ENCODE measurements at places on chromosomes 3 and 15.
A peak's percentile ranks its signal among the peaks of the same experiment; 100 is the strongest.

- no peak for DNase-seq
These were observed 37.1 kb downstream of the ZNF106 start for GRCh38 chr15:42453826-42454225.

DNA sequence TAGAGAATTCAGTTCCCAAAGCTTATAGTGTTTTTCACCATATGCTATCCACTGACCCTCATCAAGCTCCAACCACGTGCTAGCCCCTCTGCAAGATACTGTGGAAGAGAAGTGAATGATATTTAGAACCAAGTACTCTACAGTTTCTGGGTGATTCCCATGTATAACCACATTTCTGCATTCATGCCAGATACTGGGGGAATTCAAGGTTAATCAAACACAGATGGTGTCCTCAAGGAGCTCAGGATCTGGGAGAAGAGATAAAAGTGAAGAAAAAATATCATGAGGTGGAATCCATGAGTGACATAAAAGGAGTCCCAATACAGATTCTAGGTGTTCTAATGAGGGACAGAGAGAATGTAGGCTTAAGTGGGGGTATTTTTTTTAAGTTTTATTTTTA lies 195.8 kb downstream of the FHIT start:
- no peak for DNase-seq

DNA sequence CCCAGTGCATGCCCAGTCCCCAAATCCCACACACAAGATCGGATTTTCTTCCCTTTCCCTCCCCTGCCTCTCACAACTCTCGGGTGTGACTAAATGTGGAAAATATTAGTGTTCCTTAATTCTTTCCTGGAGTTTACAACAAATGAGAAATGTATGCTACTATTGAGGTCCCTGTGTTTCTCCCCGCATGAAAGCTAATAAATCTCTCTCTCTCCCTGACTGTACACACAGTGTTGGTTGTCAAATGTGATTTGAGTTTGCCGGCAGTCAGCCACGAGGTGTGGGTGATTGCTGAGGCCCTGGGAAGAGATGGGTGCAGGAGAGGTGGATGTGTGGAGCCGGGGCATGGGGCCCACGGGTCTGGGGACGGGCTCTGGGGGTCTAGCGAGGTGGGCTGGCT lies 161.4 kb upstream of the IQSEC1 start:
- peak; percentile 22 for DNase-seq

GRCh38 chr3:189099031-189099471 lies 72.7 kb upstream of the TPRG1 start:
- no peak for DNase-seq

DNA sequence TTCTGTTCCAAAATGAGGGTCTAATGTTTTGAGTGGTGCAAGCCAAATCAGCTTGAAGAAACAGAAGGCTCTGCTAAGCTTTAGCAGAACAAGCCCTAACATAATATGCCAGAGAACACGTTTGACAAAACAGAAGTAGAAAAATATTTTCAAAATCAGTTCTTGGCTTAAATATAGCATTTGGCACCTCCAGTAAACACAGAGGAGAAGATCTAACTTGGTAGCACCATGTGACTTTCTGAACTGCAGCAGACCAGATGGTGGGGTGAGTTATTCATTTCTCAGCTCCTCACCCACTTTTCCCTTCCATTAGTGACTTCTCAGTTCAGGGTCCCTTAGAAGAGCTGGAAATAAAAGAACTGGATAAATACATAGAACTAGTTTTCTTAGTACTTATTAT lies 395.8 kb downstream of the MAGI1 start:
- DNase-seq, result no peak

- DNase-seq, result no peak
These were observed 95.8 kb upstream of the KLF13 start for GRCh38 chr15:31230630-31231485.

- no peak for DNase-seq
These were observed 6.3 kb upstream of the EIF3J start for GRCh38 chr15:44530653-44531052.

GRCh38 chr3:7650466-7650865 lies 789.6 kb downstream of the GRM7 start:
- DNase-seq, result no peak

DNA sequence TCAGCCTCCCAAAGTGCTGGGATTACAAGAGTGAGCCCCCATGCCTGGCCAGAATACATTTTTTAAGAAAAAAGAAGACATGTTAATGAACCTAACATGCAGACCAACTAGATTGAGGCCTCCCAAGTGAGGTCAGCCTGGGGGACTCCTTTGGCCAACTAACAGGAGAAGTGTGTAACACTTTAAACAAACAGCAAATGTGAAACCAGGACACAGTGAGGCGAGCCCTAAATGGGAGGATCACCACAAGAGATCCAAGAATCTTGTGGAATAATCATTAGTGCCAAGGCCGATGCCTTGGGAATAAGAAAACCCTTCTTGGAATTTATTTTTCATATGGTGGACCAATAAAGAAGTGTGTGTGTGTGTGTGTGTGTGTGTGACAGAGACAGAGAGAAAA lies 73.9 kb downstream of the ATP10A start:
- DNase-seq, result no peak

DNA sequence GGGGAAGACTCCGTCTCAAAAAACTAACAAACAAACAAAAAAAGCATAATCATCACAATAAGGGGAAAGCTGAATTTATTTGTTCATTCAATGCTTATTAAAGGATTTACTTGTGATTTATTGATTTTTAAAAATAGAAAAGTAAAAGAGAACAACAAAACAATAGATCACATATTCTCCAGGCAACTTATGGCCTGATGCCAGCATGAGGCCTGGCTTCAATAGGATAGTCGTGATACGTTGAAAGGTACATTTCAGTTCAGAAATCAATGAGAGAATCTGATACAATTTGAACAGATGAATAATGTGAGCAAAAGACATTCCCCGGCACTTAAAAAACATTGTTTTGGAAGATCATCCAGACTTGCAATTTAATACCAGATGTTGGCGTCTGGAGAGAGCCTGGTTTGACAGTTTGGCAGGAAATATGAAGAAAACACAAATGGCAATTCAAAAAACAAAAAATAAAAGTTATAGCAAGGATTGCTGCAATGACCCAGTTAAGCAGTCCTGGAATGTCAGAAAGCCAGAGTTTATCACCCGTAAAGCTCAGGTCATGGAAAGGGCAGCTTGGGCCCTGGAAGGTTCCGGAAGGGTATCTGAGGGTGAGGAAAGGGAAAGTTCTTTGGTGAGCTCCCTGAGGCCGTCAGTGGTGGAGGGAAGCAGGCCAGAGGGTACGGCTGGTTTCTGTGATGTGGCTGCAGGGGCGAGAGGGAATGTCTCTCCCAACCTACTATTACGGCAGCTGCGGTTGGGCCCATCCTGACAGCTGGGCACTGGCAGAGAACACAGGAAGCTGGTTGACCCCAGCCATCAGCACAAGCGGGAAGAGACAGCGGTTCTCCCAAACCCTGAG lies 230.2 kb upstream of the HES1 start:
- DNase-seq, result no peak

GRCh38 chr15:60485365-60486055 lies 6.6 kb upstream of the ICE2 start:
- DNase-seq, result no peak

DNA sequence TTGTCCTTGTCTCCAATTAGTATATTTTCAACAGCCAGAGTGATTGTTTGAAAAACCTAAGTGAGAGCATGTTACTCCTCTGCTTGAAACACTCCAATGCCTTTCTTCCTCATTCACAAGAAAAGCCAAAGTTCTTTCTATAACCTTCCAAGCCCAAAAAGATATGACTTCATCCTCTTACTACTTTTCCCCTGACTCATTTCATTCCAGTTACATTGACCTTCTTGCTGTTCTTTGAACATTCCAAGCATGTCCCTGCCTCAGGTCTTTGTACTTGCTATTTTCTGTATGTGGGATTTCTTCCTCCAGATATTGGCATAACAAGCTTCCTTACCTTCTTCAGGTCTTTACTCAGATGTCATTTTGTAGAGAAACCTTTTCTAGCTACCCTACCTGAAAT lies 28.3 kb downstream of the EHHADH start:
- DNase-seq, result no peak

DNA sequence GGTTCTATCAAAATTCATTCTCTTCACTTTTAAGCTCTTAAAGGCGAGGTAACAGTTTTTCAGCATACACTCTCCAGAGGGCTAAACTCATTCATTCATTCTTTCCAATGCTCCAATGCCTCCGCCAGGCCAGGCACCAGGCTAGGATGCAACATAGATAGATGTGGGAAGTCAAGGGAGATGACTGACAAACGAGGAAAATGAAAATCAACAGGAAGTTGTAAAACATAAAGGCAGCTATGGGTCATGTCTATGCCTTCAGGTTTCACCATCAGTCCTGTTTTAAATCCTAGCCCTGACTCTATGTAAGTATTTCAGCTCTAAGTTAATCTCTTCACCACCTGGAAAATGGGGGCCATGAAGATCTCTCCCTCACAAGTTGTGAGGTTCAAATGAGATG lies 797.9 kb downstream of the FHIT start:
- DNase-seq, result no peak

- DNase-seq, result no peak
These were observed 19.0 kb downstream of the PLS1 start for GRCh38 chr3:142615171-142615570.

DNA sequence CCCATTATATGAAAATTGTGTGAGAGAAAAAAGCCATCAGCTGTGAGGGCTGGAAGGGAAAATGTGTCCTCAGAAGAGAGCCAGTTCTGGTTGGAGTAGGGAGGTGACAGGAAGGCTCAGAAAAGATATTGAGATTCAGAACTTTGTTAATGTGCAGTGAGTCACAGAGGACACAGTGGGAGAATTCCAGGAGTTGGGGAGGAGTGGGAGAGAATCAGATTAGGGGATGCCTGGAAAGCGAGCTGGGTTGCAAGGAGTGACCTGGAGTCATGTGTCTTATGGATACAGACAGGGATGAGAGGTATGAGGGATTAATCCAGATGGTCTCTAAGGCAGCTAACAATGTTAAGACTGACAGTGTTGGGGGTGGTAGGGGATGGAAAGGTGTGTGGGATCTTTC lies 67.5 kb downstream of the CHST2 start:
- DNase-seq, result no peak

DNA sequence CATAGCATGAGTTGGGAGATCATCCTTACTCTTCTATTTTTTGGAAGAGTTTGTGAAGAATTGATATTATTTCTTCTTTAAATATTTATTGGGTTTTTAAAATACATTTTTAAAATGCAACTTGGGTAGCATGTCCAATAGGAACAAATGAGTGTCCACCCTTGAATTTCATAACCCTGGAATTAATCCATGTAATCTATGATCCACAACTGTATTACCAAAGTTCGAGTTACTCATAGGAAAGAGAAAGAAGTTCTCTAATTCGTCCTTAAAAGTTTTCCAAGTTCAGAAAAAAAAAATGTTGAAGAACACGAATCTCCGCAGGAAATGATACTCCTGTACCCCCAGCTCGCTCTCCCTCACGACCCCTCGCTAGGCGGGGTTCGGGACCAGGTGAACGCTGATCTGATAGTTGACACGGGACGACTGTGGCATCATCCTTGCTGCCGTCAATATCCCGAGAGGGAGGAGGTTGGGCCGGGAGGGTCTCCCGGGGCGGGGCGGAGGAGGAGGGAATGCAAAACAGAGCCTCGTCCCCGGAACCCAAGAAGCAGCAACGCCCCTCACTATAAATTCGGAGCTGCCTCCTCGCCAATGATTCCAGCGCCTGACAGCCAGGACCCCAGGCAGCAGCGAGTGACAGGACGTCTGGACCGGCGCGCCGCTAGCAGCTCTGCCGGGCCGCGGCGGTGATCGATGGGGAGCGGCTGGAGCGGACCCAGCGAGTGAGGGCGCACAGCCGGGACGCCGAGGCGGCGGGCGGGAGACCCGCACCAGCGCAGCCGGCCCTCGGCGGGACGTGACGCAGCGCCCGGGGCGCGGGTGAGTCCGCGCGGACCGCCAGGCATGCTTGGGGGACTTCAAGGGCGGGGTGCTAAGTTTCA lies at the start of gene AGTR1:
TSS of gene AGTR1 (plus strand) at position 598 of the 884 bp plus-strand sequence. CDS start 43,133 bp downstream, outside the sequence.
- DNase-seq, result no peak

- no peak for DNase-seq
These were observed 185.9 kb downstream of the RSRC1 start for GRCh38 chr3:158295771-158296170.

GRCh38 chr15:95439922-95440376 lies 890.6 kb upstream of the NR2F2 start:
- DNase-seq, result no peak

DNA sequence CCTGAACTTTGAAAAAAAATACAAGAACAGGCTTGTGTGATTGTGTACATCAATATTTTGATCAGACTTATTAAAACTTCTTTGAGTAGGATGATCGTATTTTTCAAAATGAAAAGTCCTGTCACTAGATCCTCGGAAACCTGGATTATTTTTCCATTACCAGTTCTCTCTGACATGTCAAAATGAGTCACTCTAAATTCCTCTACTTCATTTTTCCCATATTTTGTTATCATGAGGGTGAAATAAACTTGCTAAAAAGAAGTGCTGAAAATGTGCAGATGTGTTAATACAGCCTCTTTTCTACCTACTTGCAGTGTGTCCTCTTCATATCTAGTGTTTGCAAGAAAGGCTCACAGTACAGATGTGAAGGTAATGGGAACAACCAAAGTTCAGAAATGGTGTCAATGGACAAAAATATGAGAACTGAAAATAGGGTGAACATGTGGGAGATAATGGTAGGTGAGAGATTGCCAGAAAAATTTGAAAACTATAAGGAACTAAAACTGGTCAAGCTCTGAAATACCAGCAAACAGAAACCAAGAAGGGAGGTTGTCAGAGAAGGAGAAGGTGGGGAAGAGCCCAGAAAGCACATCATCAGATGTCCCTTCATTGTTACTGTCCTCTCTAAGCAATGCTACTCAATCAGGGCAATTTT lies 108.2 kb downstream of the EOMES start:
- no peak for DNase-seq

- no peak for DNase-seq
These were observed 410.5 kb downstream of the LSAMP start for GRCh38 chr3:116034794-116035193.

DNA sequence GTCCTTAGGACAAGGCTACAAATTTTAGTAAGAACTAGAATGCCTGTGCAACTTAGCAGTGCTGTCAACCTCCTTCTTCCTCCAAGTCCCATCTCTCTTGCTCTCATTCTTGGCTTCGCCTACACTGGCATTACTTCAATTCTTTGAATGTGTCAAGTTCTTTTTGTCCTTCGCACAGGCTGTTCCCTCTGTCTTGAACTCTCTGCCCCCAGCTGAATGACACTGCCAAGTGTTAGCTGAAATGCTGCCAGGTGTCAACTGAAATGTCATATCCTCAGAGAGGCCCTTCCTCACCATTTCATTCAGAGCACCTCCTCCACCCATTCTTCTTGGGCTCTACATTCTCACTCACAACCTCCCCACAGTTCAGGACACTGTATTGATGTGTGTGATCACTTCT lies 48.8 kb upstream of the PSMD6 start:
- no peak for DNase-seq

Measured in activated CD4-positive, alpha-beta memory T cell treated with anti-CD3 and anti-CD28 coated beads, Interleukin-2, amount 10 ng/mL, durations not matched to agents 7 days and 5 days (primary cell).